Stimulated activated CD8-positive, alpha-beta memory T cell treated with anti-CD3 and anti-CD28 coated beads, Interleukin-4, amount 100 ng/mL, for 24 hours (primary cell): ENCODE measurements at places on chromosomes 1 and 21.

- no peak for DNase-seq
Measured at GRCh38 chr1:59046134-59046533, 250.8 kb upstream of the FGGY start.

DNA sequence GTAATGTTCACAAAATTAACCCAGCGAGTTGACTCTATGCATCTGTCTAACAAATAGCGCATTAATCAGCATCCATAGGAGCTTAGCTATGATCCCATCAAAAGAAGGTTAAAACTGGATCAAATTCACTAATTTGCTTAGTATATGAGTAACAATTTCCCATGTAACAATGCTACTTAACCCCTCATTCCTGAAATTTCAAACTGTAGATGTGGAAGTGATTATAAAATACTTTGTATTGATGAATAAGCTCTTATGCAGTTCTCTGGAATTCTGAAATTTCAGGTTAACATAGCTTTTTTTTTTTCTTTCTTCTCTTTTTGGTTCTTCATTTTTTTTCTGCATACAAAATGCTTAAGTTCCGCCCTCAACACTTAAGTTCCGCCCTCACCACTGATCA lies 1272.7 kb downstream of the KCNT2 start:
- no peak for DNase-seq

DNA sequence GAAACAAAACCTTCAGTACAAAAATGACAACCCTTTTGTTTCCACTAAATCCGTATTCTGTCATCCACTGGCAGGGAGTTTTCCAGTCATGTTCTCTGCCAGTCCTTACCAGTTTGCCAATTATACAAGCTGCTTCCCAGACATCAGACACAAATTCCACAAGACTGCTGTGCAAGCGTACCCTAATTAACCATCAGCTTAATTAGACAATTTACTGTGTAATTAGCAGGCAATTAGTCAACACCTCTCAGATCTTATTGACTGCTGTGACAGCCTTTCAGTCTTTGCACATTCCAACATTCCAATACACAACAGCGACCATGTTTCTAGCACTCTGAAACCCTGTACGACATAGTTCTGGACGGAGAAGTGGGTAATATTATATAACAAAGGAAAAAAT lies 420.1 kb downstream of the DPYD start:
- DNase-seq, result no peak

DNA sequence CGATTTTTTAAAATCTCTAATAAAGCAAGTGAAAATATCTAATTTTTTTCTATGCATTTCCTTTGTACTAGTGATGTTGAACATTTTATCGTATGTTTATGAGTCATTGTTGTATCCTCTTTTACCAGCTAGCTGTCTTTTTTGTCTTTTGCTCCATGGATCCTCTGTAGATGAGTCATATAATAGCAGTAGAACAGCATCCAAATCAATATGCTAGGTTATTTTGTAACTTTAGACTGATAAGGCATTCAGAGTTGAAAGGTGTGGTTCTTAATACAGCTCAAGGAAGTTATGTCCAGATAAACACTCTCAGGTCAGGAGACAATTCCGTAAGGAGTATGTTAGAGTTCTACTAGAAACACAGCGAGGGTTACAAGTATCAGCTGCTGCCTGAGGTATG lies 31.9 kb downstream of the MAP10 start:
- DNase-seq, result no peak

DNA sequence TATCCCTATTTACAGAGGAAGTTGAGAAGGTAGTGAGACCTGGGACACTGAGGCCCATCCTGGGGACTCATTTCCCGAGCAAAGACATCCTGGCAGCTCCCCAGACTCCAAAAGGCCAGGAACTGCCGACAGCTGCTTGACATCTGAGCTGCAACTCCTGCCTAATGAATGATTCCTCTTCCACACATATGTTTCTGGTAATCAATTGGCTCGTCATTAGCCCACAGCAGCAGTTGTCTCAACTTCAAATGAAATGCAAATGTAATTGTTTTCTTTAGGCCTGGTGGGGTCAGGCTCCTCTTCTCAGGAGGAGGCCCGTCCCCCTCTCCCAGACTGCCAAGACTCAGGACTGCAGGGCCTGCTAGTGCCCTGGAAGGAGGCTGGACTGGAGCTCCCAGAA lies 61.8 kb upstream of the DISP3 start:
- DNase-seq, result no peak

GRCh38 chr1:238063454-238063853 lies 172.7 kb upstream of the ZP4 start:
- DNase-seq, result no peak

DNA sequence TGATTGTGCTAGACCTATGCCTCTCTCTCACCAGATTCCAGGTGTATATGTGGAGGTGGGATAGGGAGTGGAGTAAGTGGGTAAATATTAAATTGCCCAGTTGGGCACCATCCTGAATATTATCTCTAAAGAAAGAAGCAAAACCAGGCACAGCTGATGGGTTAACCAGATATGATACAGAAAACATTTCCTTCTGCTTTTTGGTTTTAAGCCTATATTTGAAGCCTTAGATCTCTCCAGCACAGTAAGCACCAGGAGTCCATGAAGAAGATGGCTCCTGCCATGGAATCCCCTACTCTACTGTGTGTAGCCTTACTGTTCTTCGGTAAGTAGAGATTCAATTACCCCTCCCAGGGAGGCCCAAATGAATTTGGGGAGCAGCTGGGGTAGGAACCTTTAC lies at the start of gene FCER1A:
Gene FCER1A, plus strand, starts transcription at position 242 of the 400 bp plus-strand sequence. Its CDS starts 29 bp downstream, at position 271.
- DNase-seq, result no peak

- DNase-seq, result no peak
Measured at GRCh38 chr1:110551278-110551809, 32.4 kb upstream of the KCNA10 start.

GRCh38 chr1:53196017-53196484 lies 573 bp upstream of the CPT2 start:
- DNase-seq, result no peak

- DNase-seq, result no peak
Measured at GRCh38 chr21:42366292-42367010, at the start of gene TFF1. TFF1 (minus strand) TSS chr21:42366535; CDS start chr21:42366495, 40 bp downstream.

DNA sequence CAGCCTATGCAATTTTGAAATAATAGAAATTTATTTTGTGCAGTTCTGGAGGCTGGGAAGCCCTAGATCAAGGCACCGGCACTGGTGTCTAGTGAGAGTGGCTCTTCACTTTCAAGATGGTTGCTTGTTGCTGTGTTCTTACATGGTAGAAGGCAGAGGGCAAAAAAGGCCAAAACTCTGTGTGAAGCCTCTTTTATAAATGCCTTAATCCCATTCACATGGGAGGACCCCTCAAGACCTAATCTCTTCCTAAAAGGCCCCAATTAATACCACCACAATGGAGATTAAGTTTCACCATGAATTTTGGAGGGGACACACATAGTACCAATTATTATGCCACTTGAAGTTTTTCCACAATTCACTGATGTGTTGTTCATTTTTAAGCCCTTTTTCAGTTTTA lies 21.0 kb downstream of the PRKAB2 start:
- no peak for DNase-seq

DNA sequence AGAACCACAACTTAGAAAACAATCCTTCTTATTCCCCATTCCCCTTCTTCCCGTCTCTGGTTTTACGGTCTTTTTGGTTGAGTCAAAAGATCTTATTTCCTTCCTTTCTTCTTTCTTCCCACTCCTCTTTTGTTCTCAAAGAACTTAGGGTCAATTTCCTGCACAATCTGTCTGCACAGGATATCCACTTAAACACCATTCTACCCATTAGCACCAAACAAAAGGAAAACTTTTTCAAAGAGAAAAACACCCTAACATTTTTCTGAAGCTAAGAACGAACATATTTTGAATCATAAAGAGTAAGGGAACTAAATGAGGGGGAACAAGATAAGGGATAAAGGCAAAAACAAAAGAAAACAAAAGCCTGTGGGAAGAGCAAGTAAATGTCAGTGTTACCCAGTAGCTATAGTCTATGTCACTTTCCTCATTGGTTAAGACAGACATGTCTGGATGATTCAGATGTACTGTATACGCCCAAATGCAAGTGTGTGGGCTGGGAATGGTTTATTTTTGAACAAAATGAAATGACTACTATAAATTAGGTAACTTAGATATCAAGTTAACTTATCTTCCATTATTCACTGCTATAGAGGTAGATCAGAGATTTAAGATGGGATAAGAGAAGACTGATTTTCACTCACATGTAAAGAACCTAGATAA lies 59.9 kb downstream of the TOR3A start:
- DNase-seq, result no peak

- DNase-seq, result no peak
Measured at GRCh38 chr1:205042911-205043806, at the start of gene CNTN2. CNTN2 (plus strand) TSS chr1:205043212; CDS start chr1:205053186, 9,974 bp downstream.
